ENCODE measurements at places on chromosomes 7 and 10.

DNA sequence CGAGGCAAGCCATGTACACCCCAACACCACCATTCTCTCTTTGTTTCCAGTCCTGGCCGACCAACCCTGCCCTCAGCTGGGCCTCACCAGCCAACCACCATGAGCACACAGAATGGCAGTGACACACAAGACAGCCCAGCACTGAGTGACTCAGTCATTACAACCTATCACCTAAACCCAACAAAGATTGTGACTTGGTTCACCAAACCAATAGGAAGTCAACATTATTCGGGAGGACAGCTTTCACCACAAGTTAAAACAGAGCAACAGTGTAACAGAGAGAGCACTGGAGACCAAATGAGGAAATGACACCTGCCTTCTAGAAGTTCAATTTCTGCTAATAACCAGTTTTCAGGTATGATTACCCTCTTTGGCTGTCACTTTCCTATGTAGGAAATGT is 72.1 kb downstream of the DNMBP start:
- DNase-seq: no peak

- DNase-seq: no peak
These were observed 186.8 kb downstream of the COBL start for GRCh38 chr7:51129527-51130472.

- DNase-seq: no peak
These were observed 43.0 kb upstream of the RPA3 start for GRCh38 chr7:7761340-7761973.

DNA sequence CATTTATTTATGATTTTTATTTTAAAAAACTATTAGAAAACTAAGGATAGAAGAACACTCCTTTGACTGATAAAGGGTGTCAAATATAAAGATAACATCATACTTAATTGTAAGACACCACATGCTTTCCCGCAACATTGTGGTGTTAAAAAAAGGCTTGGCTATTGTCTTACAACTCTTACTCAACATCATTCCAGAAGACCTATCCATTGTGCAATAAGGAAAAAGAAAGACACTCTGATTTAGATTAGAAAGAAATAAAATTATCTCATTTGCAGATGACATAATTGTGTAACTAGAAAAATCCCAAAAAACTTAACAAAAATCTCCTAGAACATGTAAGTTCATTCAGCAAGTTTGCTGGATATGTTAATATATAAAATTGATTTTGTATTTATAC is 296.7 kb upstream of the GNAI1 start:
- DNase-seq: no peak
